ENCODE measurements at places on chromosomes 1 and 21.
A peak's percentile ranks its signal among the peaks of the same experiment; 100 is the strongest.

- DNase-seq, result no peak
These were observed 35.4 kb downstream of the VPS45 start for GRCh38 chr1:150102986-150103385.

GRCh38 chr1:2474933-2475371, 1.1 kb upstream of the PLCH2 start:
- DNase-seq, result peak; percentile 37

DNA sequence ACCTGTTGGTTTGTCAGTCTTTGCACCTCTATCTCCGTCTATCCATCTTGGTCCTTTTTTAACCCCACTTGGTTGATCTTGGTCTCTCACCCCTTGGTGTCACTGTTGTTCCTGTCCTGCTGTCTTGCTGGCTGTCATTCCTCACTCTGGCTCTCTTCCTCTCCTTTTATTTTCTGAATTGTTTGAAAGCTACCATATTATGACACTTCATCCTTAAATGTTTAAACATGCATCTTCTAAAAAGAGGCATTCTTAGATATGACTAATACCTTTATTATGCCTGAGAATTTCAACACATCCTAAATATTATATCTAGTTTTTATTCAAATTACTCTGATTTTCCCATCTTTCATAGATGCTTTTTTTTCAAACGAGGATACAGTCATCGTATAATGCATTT, 37.0 kb downstream of the BACH1 start:
- no peak for DNase-seq

- DNase-seq, result no peak
These were observed 33.1 kb upstream of the NFASC start for GRCh38 chr1:204837440-204838084.

DNA sequence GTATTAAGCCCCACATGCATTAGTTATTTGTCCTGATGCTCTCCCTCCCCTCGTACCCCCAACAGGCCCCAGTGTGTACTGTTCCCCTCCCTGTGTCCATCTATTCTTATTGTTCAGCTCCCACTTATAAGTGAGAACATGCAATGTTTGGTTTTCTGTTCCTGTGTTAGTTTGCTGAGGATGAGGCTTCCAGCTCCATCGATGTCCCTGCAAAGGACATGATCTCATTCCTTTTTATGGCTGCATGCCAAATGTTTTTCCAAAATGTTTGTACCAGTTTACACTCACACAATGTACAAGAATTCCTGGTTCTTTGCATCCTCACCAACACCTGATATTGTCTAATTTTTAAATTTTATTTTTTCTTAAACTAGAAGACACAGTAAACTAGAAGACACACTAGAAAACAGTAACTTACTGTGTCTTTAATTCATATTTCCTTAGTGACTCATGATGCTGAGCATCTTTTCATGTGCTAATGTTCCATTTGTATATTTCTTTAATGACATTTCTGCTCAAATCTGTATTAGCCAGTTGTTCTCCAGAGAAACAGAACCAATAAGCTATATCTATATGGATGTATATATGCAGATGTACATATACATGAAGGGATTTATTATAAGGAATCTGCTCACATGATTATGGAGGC, 19.4 kb upstream of the USP1 start:
- no peak for DNase-seq

DNA sequence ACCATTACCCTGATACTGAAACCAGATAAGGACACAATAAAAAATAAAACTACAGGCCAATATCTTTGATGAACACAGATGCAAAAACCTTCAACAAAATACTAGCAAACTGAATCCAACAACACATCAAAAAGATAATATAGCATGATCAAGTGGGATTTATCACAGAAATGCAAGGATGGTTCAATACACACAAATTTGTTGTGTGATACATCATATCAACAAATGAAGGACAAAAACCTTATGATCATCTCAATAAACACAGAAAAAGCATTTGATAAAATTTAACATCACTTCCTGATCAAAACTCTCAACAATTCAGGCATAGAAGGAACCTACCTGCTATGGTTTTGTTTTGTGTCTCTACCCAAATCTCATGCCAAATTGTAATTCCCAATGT, 74.3 kb upstream of the VANGL1 start:
- no peak for DNase-seq

DNA sequence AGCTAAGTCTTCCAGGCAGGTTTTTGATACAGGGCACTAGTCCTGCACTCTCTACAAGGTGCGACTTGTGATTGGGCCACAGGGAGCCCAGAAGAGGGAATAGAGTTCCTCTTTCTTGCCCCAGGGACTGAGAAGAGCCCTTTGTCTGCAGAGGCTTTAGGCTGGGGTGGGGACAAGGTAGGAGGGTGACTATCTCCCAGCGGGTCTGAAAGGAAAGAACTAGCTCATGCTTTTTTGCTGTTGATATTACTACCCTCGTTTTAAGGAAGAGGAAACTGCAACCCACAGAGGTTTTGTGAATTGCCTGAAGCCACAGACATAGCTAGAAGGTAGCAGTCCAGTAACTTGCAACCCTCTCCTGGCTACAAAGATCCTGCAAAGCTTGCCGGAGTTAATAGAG, 615.2 kb downstream of the MATN1 start:
- DNase-seq, result no peak

DNA sequence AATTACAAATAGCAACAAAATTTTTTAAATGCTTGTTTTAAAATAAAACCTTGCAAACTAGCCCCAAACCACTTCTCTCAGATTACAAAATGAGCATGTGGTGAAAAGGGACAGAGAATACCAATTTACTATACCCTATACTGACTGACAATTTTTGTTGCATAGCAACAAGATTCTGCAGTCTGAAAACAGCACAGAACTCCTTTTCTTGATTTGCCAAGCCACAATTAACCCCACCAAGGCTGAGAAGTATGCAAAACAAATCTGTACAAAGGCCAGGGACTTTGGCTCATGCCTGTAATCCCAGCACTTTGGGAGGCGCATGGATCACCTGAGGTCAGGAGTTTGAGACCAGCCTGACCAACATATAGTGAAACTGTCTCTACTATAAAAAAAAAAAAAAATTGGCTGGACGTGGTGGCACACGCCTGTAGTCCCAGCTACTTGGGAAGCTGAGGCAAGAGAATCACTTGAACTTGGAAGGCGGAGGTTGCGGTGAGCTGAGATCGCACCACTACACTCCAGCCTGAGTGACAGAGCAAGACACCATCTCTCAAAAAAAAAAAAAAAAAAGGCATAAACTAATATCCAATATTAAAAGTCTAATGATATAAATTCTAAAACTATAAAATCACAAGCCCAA, 21.8 kb downstream of the ENAH start:
- DNase-seq, result no peak

DNA sequence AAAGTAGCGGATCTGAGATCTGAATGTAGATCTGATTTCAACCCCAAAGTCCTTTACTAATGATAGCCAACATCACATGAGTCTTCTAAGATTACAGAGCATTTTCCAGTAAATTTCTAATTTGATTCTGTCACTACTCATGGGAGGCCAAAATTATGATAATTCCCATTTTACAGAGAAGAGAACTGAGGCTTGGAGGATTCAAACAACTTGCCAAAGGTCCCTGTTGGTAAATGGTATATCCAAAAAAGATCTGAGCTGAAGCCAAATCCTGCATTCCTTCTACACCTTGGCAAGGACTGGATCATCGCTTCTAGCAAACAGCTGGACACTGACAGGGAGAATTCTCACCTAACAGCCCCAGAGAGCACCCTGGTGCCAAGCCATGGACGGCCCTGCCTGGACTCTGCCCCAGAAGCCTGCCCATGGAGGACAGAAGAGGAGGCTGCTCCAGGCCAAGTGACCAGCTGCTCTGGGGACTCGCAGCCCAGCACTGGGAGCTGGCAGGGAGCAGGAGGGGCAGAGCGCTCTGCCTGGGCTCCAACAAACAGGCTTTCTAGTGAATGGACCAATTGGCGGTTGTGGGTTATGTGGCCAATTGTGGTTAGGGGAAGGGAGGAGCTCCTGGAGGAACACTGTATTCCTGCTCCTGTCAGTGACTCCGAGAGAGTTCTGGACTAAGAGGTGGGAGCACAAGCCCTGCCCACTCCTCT, 6.4 kb upstream of the CSF1 start:
- DNase-seq, result peak; percentile 98

DNA sequence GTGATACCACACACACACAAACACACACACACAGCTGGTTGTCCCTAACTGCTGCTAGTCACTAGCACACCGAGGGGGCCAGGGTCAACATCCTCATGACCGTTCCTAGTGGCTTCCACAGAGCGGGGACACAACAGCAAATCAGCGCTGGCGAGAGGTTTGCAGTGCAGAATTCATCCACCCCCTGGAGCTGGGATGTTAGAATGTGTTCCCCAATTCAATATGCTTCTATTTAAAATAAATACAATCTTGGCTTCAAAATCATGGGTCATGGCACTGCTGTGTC, 16.2 kb upstream of the C2CD2 start:
- DNase-seq, result no peak

- DNase-seq, result no peak
These were observed 11.9 kb upstream of the RIPPLY3 start for GRCh38 chr21:36994501-36995158.

DNA sequence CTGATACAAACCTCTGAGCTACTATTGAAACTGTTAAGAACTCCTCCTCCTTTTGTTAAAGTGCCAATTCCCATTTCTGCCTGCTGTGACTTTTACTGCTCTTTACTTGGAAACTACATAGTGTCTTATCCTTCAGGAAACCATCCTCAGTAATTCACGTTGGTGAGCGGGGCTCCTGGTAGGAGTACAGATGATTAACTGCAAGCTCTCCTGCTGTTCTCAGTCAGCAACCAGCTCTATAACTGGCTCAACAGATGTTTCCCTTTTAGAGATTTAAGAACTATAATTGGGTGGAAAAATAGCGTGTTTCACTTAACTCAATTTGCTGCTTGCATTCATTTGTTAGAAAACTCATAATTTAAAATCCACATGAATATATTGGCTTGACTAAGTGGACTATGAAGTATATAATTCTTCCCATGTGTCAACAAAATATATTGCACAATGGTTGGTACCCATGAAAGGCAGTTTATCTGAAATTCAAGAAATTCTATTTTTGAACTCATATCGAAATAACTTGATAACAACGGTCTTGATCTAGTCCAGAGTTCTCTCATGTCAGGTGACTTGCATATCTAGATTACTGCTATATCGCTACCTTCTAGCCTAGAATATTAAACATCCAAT, 574.0 kb downstream of the KCNT2 start:
- DNase-seq, result peak; percentile 3

GRCh38 chr21:31537872-31538576, 121.5 kb upstream of the SOD1 start:
- no peak for DNase-seq

DNA sequence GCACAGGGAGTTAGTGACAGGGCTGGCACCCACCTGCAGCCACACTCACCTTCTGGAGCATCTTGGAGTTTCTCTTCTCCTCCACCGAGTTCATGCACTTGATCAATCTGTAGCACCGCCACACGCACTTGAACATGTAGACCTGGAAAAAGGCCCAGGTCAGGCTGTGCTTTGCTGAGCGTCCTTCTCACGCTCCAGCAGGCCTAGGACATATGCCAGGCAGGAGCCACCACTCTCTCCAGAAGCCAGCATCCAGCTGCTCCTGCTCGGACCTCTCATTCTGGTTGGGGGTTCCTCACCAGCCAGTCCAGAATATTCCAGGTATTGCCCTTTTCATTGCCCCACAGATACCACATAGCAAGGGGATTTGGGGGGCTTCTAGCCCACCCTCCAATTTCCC, 11.7 kb upstream of the MATN1 start:
- no peak for DNase-seq

- DNase-seq, result no peak
These were observed 272.2 kb upstream of the B3GALT2 start for GRCh38 chr1:193458628-193459027.

- DNase-seq, result no peak
These were observed 8.5 kb downstream of the GPBP1L1 start for GRCh38 chr1:45677751-45678245.

- DNase-seq, result peak; percentile 17
These were observed 231.7 kb upstream of the B3GALT2 start for GRCh38 chr1:193417945-193418744.

DNA sequence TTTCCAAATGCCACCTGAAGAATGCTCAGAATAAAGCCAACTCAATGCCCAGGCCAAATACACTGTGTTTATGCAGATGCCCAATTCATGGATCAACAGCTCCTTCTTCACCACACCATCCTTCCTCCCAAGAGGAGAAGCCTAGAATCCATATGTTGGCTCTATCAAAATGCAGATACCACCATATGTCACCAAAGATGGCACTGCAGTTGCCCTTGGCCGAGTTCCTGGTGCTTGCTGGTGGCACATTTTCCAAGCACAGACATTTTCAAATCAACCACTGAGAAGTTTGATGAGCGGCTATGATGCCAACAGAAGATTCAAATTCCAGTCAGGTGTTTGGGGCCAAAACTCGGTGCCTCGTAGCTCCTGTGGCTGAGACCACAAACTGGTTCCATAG, 430.3 kb downstream of the AJAP1 start:
- DNase-seq, result peak; percentile 5

GRCh38 chr1:210291786-210292230, 36.9 kb upstream of the HHAT start:
- no peak for DNase-seq

DNA sequence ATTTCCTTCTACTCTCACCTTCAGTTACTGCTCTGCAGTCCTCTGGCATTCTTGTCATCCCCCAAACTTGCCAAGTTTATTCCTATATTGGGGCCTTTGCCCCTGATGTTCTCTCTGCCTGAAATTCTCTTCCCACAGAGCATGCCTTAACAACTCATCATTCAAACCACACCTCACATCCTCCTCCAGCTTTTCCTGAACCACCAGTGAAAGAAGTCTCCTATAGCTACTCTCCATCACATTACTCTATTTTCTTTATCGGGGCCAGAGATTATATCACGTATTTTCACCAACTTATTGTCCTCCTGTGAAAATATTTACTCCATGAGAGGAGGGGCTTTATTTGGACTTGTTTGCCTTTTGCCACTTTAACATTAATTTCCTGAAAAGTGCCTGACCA, 32.1 kb downstream of the EXTL2 start:
- no peak for DNase-seq

DNA sequence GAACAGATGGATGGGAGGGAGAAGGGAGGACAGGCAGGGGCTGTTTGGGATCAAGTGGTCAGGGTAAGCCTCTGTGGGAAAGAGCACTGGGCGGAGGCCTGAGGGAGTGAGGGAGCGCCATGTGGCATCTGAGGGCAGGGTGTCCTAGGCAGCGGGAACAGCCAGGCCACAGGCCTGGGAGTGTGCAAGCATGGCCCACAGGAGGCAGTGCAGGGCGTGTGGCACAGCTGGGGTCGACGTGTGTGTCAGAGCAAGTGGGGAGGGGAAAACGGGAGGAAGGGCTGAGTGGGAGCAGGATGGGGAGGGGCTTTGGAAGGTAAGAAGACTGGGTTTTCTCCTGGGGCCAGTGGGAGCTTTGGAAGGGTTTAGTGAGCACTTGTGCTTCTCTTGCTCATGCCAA, 143.4 kb downstream of the SYF2 start:
- DNase-seq, result no peak

GRCh38 chr1:3674100-3675094, 22.1 kb downstream of the TP73 start:
- DNase-seq, result no peak

GRCh38 chr1:117633936-117634335, 28.1 kb downstream of the TENT5C start:
- no peak for DNase-seq

GRCh38 chr1:117573386-117574023, 32.3 kb upstream of the TENT5C start:
- no peak for DNase-seq

GRCh38 chr1:8976896-8977450, 31.3 kb downstream of the CA6 start:
- DNase-seq, result no peak

GRCh38 chr1:242139442-242139841, 140.5 kb upstream of the MAP1LC3C start:
- DNase-seq, result no peak
